ENCODE measurements at places on chromosomes 4 and X.
A peak's percentile ranks its signal among the peaks of the same experiment; 100 is the strongest.

- no peak for DNase-seq
Measured at GRCh38 chr4:25030277-25031076, at the start of gene LGI2. LGI2 (minus strand) TSS chr4:25030946; CDS start chr4:25030693, 253 bp downstream.

GRCh38 chrX:135931644-135932487, 38.4 kb downstream of the SAGE1 start:
- DNase-seq: peak; percentile 15

DNA sequence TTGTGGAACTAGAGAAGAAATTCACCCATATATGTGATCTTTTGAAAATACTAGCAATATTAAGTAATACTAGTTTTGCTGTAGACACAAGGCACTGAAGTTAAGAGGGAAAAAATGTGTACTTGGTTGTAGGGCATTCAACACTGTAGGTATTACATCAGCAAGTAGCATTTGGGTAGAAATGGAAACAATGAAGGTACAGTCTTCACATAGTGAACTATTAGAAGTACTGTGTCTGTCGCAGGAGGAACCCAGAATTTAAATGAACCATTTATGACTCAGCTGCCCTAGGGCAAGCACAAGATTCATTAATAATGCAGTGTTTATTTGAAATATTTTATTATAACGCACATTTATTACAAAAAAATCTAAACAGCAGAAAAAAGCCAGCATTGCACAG, 572.7 kb upstream of the TENM3 start:
- DNase-seq: no peak

DNA sequence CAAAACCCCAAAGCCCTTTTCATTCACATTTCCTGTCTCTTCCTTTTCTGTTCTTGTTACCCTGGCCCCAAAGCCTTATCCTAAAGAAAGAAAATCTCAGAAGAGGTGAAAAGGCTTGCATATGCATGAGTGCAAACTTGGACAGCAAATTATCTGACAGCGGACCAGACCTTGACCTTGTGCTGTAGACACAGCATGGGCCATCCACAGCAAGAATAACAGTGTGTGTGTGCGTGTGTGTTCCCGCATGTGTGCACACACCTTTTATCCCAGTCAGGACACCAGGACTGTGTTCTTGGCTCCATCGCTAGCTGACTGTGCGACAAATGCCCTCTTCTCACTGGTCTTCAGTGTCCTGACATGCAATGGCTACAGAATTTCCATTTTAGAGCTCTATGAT, 35.3 kb downstream of the ZBTB49 start:
- no peak for DNase-seq

DNA sequence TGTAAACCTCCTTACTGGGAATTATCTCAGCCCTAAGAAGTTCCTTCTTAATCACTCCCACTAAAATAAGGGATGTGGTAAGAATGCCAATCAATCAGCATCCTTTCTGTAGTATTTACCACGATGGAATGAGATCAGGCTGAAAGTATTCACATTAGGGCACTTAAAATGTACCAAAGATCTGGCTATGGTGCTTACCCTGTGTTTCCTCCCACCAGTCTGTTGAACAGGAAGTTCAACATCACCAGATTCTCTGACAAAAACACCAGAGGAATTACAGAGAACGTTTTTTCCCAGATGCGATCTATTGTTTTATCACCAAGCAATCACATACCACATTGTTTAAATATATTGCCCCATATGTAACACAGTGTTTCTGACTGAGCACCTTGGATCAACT, 2.1 kb upstream of the CLCN3 start:
- DNase-seq: peak; percentile 51

DNA sequence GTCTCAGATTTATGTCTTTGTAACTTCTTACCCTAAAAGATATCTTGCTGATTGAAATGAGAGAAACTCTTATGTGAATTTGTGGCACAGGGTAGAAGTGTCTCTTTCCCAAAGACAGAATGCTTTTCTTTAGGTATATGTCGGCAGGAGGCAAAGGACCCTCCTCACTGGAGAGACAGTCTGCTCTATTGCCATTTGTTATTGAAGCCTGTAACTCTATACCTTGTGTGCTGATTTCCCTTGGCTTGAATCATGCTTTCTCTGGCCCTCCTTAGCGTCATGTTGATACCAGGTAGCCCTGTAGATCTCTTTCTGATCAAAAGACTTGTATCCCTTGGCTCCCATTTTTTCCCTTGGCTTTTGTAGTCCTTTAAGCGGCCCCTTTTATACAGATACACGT, 284.3 kb downstream of the CXXC4 start:
- no peak for DNase-seq

GRCh38 chr4:87864321-87864720, 31.6 kb downstream of the MEPE start:
- peak; percentile 54 for DNase-seq

DNA sequence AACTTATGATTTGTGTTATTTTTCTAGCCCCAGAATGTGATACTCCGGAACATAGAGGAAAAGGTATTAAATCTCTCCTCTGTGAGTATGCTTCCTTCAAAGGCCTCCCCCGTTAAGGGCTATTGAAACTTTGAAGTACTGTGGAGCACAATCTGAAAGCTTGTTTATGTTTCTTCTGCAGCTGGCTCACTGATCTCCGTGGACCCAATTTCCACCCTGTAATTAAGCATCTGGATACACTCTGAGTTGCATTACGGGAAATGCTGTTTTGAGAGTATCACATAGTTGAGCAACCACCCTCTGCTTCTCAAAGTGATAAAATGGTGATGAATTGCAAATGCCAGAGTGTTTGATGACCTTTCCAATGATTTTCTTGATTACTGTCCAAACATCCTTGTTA, 296.8 kb upstream of the PABPC5 start:
- no peak for DNase-seq

DNA sequence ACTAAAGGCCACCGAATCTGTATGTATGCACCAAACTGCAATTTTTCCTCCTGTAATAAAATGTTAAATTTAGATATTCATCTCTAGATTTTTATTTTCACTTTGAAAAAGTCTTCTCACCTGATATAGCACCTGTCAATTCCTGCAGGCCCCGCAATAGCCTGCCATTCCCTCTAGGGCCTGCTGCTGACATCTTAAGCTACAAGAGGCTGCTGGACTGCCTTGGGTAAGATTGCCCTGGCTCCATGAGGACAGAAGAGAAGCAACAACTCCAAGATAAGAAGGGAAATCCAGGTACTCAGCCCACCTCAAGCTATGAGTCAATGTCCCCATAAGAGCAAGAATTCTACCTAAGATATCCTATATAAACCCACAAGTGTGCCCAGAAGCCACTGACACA, 230.2 kb upstream of the AGTR2 start:
- no peak for DNase-seq

GRCh38 chrX:22357621-22358020, 84.9 kb downstream of the CBLL2 start:
- no peak for DNase-seq

GRCh38 chr4:6032249-6033244, 14.3 kb upstream of the C4orf50 start:
- DNase-seq: peak; percentile 81

- peak; percentile 93 for DNase-seq
Measured at GRCh38 chr4:113057891-113058290, 8.4 kb downstream of the ANK2 start.

DNA sequence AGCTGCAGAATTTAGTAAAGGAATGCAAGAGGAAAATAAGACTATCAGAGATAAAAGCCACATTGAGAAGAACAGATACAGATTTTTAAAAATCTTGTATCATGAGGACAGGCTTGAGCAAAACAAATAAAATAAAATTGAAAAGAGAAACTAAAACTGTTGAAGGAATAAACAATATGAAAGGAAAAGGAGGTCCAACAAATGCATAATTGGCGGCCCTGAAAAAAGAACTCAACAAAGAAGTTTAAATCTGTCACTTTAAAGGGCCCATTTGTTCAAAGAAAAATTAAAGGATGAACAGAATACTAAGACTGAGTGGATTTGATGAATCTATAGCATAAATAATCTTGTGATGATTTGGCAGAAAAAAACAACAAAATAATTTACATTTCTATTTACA, 36.5 kb downstream of the TMPRSS11B start:
- DNase-seq: no peak

- no peak for DNase-seq
Measured at GRCh38 chrX:1392376-1393068, 609 bp upstream of the SLC25A6 start.

DNA sequence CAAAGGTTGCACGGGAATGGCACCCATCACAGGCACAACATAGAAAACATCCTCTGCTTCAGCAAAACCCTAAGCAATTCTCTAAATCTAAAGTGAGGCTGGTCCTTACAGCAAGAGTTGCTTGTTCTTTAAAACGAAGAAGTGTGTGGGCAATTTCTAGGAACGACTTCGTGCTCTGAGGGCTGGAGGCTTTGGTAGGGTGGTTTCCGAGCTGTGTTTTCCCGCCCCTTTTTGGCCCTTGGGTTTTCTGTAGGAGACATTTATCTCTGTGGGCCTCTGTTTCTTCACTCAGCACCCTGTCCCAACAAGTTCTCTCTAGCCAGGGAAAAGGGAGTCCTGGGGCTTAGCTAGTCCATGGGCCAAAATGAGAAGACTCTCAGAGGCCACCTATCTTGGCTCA, 84.2 kb downstream of the SLC2A9 start:
- DNase-seq: no peak

- DNase-seq: no peak
Measured at GRCh38 chr4:9704551-9705332, 76.7 kb upstream of the DRD5 start.

DNA sequence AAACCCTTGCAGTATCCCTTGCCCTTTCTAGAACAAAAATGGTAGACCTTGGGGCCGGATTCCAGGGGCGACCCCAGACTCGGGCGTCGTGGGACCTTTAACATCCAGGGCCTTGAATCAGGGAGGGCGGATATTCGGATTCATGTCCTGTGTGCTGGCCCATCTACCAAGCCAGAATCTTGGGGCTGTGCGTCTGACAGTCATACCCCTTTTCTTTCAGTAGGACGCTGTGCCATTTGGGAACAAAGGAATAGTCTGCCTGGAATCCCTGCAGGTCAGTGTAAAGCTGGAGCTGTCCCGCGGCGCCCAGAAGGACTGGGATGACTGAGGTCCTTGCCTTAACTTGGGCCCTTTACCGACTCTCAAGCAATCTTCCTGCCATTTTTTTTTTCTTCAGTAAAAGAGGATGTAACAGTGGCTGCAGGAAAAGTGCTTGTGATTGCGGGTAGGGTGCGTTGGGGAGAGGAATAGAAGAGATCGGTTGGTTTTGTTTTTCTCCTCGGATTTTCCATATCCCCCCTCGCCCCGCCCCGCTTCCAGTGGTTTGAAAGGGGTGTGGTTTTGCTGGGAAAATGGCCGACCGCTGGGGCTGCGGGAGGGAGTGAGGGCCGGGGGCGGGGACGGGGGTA, 518 bp downstream of the ARMCX1 start:
- peak; percentile 7 for DNase-seq

DNA sequence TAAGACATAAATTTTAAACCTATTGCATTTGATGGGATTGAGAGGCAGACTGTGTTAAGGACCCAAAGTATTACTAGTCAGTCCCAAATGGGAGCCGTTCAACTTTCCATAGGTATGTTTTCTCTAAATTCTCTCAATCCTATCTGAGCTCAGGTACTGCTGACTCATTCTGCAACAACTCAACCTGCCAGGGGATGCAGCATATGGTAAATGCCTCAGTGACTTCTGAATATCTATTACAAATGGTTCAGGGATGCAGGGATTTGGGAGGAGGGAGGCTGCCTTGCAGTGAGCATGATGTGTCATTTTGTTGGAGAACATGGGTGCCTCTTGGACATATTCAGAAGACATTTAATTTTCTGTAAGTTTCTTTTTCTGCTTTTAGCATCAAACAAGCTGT, 97.3 kb downstream of the HDAC8 start:
- no peak for DNase-seq

DNA sequence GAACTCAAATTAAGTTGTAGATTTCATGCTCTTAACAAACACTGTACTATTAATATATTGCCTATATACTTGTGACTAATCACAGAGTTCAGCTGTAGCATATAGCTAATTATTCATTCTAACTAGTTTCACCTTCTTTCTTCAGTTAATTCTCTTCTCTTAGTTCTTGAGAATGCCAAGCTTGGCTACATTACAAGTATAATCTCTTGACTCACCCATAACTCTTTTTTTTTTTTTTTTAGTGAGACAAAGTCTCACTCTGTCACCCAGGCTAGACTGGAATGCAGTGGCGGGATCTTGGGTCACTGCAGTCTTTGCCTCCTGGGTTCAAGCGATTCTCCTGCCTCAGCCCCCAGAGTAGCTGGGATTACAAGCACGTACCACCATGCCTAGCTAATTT, 5.4 kb downstream of the KLHL5 start:
- peak; percentile 20 for DNase-seq

DNA sequence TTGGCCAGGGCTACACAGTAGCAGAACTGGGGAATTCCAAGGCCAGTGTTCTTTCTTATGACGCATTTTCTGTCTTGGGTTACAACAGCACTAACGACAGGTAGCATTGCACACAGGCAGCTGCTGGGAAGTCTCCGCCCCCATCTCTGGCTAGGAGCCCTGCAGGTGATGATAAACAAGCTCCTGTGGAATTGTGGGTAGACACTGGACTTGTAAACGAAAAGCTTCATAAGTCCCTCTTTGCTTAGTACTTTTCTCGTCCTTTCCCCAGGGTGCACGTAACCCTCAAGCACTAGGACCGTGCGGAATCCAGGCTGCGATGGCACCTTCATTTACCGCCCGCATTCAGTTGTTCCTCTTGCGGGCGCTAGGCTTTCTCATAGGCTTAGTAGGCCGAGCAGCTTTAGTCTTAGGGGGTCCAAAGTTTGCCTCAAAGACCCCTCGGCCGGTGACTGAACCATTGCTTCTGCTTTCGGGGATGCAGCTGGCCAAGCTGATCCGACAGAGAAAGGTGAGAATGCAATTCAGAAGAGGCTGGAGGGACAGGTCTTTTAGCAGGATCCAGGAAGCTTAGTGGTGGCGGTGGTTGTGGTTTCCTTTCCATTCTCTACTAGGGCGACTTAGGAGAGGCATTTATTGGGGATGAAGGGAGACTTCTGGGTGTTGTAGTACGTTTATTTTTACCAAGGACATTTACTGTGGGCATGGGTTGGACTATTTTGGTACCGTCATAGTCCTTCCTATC, at the start of gene FAAH2:
FAAH2 (plus strand) TSS at position 200 of the 745 bp plus-strand sequence; CDS start at position 320, 120 bp downstream.
- peak; percentile 94 for DNase-seq

- no peak for DNase-seq
Measured at GRCh38 chr4:70855464-70855863, 15.8 kb upstream of the GRSF1 start.

DNA sequence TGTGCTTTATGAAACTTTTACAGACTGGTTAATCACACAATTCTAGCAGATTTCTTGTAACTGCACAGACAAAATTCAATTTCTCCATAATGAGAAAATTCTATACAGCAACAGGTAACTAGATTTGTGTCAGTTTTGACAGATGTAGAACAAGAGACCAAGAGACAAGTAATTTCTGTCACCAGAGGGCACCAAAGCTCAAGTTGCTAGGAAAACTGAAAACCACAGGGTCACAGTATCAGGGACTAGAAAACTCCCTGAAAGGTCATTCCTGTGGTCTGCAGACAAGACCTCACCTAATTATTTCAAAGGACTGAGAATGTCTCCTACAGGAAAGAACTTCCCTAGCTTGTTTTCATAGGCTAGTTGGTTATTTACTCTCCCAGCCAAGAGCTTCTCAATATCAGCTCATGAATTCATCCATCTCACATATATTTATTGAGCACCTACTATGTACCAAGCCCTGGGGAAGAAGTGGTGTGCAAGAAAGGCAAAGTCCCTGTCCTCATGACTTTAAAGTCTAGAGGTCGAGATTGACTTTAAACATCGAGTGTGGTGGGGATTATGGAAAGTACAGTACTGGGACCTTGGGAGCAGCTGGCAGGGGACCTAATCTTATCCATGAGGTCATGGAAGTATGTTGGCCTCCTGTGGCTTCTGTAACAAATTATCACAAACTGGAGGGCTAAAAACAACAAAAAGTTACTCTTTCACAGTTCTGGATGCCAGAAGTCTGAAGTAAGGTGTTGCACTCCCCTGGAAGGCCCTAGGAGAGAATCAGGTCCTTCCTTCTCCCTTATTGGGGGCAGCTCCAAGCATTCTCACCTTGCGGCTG, 47.8 kb upstream of the SETD7 start:
- peak; percentile 84 for DNase-seq

Measured in renal cortical epithelial cell (primary cell).